ENCODE measurements at places on chromosomes 3 and 15.
A peak's percentile ranks its signal among the peaks of the same experiment; 100 is the strongest.

- peak; percentile 29 for DNase-seq
Measured at GRCh38 chr3:159804726-159805410, 183.8 kb upstream of the IL12A start.

GRCh38 chr3:46673151-46674030, 20.1 kb downstream of the ALS2CL start:
- DNase-seq, result no peak

- DNase-seq, result no peak
Measured at GRCh38 chr15:88776646-88777045, 26.6 kb upstream of the ACAN start.

DNA sequence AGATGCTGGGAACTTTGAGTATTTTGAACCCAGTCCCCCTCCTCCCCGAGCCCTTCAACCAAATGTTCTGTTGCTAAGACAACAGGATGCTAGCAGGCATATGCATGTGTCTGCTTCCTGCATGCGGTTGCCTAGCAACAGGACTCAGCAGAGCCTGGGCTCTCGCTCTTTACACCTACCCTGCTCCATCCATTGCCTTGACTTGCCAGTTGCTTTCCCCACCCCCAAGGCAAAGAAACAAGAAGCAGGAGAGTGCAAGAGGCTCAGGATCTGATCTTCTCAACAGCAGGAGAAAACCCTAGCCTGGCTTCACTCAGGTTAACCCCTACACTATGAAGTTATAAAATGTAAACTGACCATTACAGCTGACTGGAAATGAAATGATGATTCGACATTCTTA, 393.0 kb downstream of the IGSF11 start:
- no peak for DNase-seq

GRCh38 chr15:90570643-90571042, 40.9 kb downstream of the CRTC3 start:
- no peak for DNase-seq

DNA sequence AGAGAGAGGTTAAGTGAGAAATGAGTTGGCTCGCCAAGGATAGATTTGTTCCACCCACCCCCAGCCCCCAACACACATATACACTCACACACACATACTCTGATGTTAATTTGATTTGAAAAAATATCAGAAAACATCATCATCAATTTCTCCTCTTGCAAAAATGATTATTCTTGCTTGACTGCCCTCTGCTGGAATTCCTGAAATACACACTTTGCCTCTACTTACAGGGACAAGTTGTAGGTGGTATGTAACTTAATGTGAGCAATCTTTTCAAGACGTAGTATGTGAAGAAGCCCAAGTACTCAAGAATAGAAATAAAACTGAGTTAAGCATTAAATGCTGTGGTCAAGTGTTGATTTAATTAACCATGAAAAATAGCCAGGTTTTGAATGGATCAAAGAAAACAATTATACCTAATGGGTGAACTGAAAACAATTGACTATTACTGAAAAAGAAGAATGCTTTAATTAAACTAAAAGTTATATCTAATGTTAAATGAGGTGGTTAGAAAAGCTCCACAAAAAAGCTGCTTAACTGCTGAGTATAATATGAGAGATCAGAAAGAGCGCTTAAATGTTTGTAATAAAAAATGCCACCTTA, 46.6 kb upstream of the MDFIC2 start:
- DNase-seq, result no peak

DNA sequence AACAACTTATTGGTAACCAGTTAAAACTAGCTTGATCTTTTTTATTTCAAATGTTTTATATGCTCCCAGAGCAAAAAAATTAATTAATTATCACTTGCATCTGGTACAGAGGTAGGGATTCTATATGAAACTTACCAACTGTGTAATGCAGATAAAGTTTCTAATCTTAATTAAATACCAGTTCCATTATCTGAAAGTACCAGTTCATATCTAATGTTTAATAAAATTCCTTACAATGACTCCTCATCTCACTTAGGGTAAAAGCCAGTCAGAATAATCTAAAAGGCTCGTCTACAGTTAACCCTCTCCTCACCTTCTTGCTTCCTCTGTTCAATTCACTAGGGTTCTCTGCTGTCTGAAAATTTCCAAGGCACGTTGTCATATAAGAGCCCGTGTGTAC, 384.8 kb downstream of the RBMS3 start:
- no peak for DNase-seq

- peak; percentile 9 for DNase-seq
Measured at GRCh38 chr15:83955806-83956265, 279.7 kb upstream of the GOLGA6L4 start.

DNA sequence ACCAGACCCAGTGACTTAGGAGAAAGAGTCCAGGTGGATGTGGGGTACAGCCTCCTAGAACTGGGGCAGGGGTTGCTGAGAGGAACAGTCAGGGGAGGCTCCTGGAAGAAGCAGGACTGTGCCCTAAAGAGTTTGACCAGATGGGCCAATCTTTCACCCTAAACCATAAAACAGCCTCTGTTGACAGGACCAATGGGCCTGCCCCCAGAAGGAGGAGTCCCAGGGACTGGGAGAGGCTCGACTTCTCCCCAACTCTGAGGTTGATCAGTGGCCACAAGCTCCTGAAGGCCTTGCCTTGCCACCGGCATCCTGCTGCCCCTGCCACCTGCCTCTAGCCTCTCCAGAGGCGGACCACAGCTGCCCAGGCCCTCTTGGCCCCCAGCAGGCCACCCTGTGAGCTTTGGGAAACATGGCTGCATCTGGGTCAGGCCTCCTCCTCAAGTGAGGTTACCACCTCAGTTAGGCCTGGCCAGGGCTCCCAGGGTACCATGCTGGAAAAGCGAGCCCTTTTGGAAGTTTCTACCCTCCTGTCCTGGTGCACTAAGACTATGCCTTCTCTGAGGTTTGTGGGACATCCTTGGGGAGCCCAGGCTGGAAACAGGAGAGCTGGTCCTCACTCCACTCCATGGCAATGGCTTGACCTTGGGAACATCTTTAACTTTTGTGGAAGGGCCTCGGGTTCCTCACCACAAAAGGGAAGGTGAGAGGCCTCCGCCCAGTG, 2.8 kb downstream of the VIPR1 start:
- no peak for DNase-seq

DNA sequence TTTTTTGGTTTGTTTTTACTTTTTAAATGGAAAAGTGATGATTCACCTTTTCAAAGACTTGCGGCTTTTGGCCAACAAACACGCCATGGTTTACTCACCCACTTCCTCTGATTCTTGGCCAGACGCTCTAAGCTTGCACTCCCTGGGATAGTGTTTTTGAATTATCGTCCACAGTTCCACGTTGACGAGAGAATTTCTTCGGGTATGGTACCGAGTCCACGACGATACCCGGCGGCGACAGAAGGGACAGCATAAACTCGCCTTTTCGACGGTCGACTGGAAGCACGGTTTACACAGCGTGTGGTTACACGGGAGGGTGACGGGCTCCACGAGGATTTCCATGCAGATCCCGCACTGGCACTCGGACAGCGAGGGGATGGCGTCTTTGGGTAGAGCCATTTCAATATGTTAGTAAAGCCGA, 783 bp downstream of the RNF168 start:
- no peak for DNase-seq

GRCh38 chr3:28745916-28746617, 397.4 kb upstream of the AZI2 start:
- DNase-seq, result no peak

- DNase-seq, result no peak
Measured at GRCh38 chr3:8873740-8874139, 89.5 kb downstream of the RAD18 start.

DNA sequence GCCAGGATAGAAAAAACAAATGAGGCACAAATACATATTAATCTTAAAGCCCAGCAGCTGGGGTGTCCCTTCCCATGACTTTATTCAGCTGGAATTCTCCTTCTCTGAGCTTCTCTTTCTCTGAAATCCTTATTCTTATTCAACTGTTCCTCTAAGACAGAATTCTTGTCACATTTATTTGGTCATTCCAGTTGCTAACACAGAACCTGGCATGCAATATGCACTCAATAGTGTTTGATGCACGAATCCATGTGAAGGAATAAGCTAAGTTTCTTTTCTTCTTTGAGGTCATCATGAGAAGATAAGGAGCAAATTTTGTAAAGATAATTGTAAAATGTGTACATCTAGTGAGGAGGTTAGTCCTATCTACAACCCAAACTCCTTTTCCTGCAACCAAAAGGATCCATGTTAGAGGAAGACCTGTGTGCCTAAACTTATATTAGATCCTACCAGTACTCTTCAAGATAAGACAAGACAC, 154.2 kb upstream of the KCNMB2 start:
- DNase-seq, result no peak

- DNase-seq, result no peak
Measured at GRCh38 chr15:75215107-75216004, 13.7 kb downstream of the C15orf39 start.

DNA sequence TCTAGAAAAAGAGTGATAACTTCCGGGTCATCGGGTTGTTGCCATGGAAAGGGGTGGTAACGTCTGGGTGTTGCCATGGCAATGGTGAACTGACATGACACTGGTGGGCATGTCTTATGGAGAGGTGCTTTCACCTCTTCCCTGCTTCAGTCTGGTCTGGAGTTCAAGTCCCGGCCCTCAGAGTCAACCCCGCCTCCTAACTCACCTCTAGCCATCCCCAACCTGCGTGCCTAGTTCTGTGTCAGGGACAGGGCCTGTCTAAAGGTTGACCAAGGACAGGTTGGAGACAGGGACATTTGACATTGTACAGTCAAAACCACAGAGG, 96.0 kb downstream of the LSM3 start:
- no peak for DNase-seq

- DNase-seq, result no peak
Measured at GRCh38 chr3:136332302-136332701, 82.2 kb downstream of the PCCB start.

DNA sequence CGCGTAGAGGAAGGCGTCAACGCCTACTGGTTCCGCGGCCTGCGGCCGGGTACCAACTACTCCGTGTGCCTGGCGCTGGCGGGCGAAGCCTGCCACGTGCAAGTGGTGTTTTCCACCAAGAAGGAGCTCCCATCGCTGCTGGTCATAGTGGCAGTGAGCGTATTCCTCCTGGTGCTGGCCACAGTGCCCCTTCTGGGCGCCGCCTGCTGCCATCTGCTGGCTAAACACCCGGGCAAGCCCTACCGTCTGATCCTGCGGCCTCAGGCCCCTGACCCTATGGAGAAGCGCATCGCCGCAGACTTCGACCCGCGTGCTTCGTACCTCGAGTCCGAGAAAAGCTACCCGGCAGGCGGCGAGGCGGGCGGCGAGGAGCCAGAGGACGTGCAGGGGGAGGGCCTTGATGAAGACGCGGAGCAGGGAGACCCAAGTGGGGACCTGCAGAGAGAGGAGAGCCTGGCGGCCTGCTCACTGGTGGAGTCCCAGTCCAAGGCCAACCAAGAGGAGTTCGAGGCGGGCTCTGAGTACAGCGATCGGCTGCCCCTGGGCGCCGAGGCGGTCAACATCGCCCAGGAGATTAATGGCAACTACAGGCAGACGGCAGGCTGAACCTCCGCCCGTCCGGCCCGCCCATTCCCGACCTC, 4.1 kb downstream of the ISLR2 start:
- no peak for DNase-seq

GRCh38 chr3:169604568-169604967, 58.9 kb downstream of the MECOM start:
- no peak for DNase-seq

DNA sequence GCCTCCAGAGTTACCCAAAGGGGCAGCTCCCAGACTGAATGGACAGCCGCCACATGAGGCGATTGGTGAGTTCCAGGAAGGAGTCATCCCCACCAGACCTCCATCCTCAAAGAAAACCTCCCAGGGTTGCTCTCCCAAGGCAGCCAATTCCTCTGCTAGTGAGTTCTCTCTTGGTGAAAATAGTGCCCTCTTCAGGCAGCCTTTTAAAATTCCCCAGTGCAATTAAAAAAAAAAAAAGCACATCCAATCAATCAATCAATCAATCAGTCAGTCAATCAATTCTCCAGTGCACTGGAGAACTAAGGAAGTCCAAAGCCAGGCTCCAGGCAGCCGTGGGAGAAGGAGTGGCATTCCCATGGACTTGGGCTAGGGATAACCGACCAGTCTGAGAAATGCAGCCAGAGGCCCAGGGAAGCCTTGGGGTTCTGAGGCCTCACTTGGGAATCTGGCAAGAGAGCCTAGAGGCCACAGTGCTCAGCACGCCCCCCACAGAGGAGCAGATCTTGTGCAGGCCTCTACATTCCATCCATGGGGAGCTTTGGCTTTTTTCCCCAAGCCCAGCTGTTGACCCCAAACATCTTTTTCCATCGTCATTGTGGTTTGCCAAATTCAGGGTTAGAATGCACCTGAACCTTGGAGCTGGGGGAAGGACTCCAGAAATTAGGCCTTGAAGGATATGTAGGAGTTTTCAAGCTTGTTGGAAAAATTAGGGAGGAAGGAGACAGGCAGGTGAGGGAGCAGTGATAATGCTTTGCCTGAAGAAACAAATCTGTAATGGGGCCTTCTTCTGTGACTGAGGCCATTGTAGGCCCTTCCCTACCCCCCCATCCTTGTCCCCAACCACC, 4.8 kb downstream of the PAQR5 start:
- no peak for DNase-seq

GRCh38 chr3:167777356-167777755, 41.8 kb downstream of the SERPINI1 start:
- no peak for DNase-seq

- DNase-seq, result no peak
Measured at GRCh38 chr15:89103481-89104171, 15.4 kb downstream of the ABHD2 start.

GRCh38 chr3:24365168-24365567, 129.5 kb downstream of the THRB start:
- no peak for DNase-seq

DNA sequence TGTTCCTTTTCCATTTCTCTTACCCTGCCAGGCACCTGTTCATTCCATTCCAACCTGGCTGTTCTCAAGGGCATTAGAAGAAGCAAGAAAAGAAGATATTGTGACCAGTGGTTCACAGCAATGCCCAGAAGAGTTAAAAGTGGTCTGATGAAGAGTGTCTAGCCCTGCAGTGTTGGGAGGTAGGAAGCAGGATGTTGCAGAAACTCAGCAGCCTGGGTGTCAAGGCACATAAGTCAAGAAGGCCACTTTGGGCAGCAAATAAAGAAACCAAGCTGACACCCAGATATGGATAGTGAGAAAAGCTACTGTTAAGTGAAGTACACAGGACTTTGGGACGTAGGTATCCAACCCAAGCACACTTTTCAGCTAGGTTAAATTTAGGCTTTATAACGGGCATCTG, 199.9 kb upstream of the SATB1 start:
- DNase-seq, result no peak

DNA sequence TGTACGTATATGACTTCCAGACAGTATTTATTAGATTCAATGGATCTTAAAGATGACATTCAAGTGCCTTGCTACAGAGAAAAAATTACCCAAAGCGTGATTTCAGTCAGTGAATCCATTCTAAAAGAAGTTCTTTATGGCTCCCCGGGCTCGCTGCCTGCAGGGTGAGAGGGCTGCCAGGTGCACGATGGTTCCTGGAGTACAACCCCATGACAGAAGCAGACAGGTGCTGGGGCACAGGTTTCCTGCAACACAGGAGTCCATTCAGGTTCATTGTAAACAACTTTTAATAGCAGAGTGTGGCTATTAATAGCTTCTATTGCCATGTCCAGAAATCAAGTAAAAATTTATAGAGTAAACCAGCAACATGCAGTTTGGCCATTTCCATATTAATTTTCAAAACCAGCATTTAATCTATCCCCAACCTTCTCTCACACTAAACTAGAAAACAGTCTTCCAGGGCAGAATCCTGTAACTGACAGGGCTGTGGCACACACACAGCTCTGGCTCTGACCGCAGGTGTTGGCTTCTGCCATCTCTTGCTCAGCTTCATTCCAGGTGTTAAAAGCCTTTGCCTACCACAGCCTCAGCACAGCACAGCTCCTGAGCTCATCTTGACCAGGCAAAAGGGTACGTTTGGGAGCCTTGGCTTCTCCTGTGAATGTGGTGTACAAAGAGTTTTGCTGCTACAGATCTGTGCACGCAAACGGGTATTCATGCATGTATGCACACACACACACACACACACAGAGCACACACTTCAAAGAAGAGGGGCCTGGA, 185.9 kb downstream of the MEX3B start:
- DNase-seq, result no peak

Measured in GM18507 (cell line).